ENCODE measurements at places on chromosomes 12 and 14.

DNA sequence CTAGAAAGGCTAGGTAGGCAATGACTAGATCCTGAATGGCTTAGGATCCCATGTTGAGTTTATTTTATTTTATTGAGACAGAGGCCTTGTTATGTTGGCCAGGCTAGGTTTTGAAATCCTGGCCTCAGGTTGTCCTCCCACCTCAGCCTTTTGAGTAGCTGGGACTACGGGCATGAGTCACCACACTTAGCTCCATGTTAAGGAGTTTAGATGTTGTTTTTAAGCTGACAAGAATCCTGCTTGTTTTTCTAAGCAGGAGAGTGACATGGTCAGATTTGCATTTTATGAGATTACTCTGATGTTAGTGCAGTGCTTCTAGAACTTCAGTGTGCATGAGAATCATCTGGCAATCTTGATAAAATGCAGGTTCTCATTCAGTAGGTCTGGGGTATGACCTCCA is 14.5 kb downstream of the CCDC198 start:
- no peak for DNase-seq

- no peak for DNase-seq
These were observed 11.1 kb downstream of the SERPINA12 start for GRCh38 chr14:94498215-94498614.

- DNase-seq: no peak
These were observed 48.1 kb downstream of the ADCK1 start for GRCh38 chr14:77848031-77848430.

DNA sequence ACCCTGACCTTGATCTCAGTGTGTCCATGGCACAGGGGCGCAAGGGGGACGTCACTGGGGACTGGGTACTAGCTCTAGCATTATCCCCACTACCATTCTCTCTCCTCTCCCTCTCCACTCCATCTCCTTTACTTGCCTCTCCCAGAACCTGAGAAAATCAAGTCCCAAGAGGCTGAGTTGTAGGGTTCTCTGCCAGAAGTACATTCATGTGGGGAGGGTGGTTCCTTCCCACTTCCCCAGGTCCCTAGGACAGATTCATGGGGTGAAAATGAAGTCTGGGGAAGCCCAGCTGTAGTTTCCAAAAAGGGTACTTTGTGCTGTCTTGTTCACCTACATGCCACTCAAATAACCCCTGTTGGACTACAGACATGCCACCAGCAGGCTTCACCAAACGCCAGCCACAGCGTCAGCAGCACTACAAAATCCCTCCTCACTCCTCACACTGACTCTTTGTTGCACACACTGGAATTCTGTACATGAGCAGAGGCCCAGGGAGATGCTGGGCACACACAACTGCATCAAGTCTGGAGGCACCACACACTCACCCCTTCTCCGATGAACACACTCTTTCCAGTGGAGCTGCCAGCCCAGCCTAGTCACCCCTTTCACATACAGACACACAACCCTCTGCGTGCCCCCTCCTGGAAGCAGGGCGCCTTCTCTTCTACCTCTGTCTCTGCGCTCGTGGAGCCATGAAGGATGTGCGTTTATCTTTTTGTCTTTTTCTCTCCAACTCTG is 6.9 kb downstream of the RARG start:
- DNase-seq: no peak

DNA sequence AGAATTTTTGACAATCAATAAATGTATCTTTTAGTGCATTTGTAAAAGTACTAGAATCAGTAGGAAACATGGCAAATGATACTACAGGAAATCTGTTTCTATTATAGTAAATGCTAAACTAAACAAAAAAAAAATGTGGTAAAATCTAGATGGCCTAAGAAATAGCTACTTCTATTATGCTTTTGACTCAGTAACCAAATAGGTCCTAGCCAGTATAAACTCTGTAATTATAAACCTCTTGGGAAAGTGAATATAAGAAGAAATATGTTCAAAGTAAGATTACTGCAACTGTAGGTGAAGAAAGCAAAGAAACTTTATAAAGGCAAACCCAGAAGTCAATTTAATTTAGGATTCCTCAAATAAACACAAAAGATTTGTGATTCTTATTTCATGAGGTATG is 581.2 kb downstream of the LRFN5 start:
- DNase-seq: no peak

- no peak for DNase-seq
These were observed 138.4 kb downstream of the ADGRD1 start for GRCh38 chr12:131091976-131092691.

DNA sequence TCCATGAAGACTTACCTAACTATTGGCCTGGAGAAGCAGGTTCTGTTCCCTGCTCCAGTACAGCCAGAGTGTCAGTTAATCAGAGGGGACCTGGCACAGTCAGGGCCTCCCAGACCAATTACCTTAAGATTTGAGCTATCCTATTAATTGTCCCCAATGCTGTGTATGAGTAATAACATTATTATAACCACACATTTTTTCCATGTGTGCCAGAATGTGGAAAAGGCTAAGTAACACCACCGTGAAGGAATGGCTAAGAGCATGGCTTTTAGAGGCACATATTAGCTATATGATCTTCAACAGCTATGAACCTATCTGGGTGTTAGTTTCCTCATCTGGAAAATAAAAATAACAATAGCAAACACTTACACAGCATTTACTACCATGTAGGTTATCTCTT is 111.1 kb upstream of the RAP1B start:
- DNase-seq: no peak

- no peak for DNase-seq
These were observed 5.9 kb downstream of the PXN start for GRCh38 chr12:120259418-120260202.

DNA sequence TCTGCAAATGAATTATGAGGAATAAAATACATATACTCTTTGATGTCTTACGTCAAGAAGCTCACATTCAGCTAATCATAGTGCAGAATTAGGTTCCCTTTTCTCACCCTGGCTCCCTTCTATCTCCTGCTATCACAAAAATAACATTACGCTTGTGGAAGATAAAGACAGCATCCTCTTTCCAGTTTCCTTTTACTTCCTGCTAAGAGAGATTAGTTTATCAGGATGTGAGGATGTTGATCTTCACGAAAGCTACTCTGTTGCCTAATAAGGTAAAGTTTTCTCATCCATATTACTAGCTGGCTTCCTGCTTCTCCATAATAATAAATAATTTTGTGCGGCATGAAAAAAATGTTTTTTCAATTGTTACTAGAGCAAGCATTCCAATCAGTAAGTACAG is 217.7 kb upstream of the DCN start:
- DNase-seq: no peak

DNA sequence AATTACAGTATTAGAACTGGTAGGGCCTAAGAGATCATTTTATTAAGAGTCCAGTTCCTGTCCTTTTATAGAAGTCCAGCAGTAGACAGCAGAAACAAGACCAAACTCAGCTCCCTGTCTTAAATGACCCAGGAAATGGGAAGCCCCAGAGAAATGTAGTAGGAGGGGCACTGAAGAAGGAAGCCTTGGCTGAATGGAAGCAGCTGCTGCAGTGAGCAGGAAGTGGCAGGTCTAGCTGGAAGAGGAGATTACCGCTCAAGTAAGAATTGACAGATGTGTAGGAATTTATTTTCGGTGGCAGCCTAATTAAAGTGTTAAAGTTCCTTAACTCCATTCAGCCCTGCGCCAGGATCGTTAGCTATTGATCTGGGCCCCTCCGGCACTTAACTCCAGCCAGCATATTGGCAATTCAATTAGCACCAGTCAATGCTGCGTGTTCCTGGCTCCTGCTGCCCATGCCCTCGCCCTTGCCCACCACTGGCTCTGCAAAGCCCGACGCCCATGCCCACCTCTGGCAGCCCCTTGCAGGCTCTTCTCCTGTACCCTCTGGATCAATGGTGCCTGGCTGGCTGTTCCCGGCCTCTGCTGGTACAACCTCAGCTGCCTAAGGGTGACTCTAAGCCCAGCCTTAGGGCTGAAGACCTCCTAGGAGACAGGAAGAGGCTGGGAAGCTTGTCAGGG is 21.1 kb downstream of the ZFHX2 start:
- DNase-seq: peak; percentile 36

- DNase-seq: peak; percentile 55
These were observed 54.5 kb upstream of the MAX start for GRCh38 chr14:65156568-65157366.

DNA sequence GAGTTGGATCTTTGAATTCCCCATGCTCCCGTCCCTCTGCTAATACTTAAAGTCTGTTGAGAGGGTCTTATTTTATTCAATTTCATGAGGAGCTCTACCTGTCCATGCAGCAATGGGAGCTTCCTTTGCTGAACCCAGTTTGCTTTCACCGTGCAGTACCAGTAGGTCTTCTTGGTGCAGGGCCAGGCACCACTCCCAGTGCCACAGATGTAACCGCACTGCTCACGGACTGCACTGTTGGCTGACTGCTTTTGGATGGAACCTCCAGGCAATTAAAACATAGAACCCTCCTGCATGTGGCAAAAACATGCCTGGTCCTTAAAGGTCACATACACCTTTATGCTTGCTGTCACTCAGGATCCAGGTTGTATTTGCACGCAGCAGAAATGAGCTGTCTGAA is 9.3 kb upstream of the CABP1 start:
- no peak for DNase-seq

DNA sequence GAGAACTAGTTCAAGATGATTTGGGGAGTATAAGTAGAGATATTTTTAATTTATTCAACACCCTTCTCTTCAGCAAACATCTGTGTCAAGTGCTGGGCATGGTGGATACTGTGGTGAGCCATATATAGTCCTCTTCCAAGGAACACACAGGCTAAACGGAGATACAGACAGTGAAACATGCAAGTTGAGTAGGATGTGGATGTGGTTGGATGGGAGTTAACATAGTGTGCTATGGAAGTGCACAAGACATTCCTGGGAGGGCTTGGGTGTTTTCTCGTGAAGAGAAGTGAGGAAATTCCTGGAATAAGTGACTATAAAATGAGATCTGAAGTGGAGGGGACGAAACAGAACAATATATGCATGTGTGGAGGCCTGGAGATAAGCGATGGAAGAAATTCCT is 181.1 kb upstream of the NPAS3 start:
- DNase-seq: no peak

DNA sequence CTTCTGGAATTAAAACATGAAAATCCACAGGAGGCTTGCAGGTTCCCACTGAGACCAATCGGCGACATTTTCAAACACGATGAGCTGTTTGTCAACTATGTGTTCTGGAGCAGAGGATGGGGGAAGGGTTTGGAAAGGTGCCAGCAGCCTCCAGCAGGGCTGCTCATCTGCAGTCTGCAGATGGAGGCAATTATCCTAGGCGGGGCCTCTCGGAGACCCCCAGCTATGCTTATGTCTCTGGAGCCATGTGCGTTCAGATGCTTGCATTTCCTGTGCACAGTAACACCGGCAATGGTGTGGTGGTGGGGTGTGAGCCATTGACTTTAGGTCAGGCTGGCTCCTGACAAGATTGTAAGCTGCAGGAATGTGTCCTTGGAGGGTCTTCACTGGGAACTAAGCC is 51.7 kb downstream of the RPH3A start:
- no peak for DNase-seq

- DNase-seq: no peak
These were observed 102.7 kb downstream of the ST8SIA1 start for GRCh38 chr12:22231836-22232235.

GRCh38 chr12:52041695-52042123 is 9.5 kb upstream of the NR4A1 start:
- no peak for DNase-seq

- DNase-seq: peak; percentile 10
These were observed 50.4 kb downstream of the DYRK2 start for GRCh38 chr12:67698672-67699581.

DNA sequence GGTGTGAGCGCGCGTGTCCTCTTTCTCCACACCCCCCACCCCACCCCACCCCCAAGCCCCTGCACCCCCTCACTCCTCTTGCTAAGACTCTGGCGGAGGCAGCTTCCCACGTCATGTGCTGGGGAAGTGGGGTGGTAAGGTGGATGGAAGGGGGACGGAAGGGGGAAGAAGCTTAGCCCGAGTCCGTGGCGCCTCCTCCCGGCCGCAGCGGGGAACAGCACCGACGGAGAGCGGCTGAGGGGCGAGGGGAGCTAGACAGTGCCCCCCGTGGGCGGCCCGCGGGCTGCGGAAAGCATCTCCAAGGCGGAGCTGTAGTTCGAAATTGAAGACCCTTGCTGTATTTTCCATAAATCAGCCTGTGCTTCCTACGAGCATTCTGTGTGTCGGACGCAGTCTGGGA is 588 bp upstream of the GRIN2B start:
- no peak for DNase-seq

- DNase-seq: no peak
These were observed 73.1 kb downstream of the DERA start for GRCh38 chr12:15984097-15984800.

DNA sequence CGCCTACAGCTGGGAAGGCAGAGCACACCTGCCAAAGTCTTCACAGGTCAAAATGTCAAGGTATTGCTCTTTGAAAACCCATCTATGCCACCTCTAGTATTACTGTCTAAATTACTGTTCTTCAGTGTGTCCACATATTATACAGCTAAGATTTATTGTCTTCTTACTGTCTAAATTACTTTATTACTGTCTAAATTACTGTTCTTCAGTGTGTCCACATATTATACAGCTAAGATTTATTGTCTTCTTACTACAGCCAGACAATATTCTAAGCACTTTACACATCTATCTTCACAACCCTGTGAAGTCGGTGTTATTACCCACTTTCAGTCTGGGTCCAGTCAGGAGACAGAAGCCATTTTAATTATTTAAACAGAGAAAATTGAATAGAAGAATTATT is 173.9 kb downstream of the MYRFL start:
- no peak for DNase-seq

- no peak for DNase-seq
These were observed 40.8 kb downstream of the CCDC88C start for GRCh38 chr14:91376547-91377477.

GRCh38 chr14:93566065-93566693 is 135.4 kb downstream of the UNC79 start:
- no peak for DNase-seq

DNA sequence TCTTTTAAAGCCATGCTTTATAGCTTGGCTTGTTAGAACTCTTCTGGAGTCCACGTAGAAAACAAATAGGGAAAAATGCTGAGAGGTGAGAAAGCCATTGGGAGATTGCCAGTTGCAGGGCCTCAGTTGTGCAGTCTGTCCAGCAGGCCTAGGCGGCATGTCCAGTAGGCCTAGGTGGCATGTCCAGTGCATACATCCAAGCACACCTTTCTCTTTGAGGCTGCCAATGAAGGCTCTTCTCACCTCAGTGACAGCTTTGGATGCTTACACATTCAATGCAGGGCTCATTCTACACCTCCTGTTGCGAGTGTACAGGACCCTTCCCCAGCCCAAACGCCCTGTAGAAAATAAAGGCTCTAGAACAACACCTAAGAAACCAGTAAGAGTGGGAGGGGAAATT is 13.1 kb downstream of the CDK2AP1 start:
- DNase-seq: no peak
